Astrocyte (in vitro differentiated cells and primary cell): ENCODE measurements at places on chromosomes 2 and 18.

GRCh38 chr18:13871701-13872100 lies 43.6 kb downstream of the MC2R start:
- no peak for DNase-seq

- no peak for DNase-seq
Measured at GRCh38 chr2:69200107-69200520, 186.9 kb downstream of the GFPT1 start.

GRCh38 chr2:206232287-206233035 lies 42.0 kb upstream of the ZDBF2 start:
- no peak for DNase-seq

- no peak for DNase-seq
Measured at GRCh38 chr2:29697715-29698114, 223.7 kb downstream of the ALK start.
